Skin of body (tissue), 3 donors: ENCODE measurements at places on chromosomes 1 and 21. TPM values are rescaled to one million over a fixed set of nuclear protein-coding genes. Genes with fewer than 3 reads are reported as not detected.

NEK2 gene
- total RNA-seq, result 8.9 TPM

ANXA9 gene
- 4.7 TPM for total RNA-seq

LCE1A gene
- 1.7 TPM for total RNA-seq

CD1B gene
- total RNA-seq, result not detected

TAS1R1 gene
- total RNA-seq, result 0.59 TPM

MRAP gene
- 3.4 TPM for total RNA-seq

BEND5 gene
- total RNA-seq, result 12.5 TPM

FCGR2B gene
- total RNA-seq, result 2.8 TPM

TRIM67 gene
- total RNA-seq, result 0.10 TPM

CCDC181 gene
- 0.30 TPM for total RNA-seq

TP73 gene
- total RNA-seq, result 2.1 TPM

CADM3 gene
- total RNA-seq, result 1.2 TPM

HTR6 gene
- not detected for total RNA-seq
